ENCODE measurements at places on chromosomes 11 and 22. TPM values are rescaled to one million over a fixed set of nuclear protein-coding genes. Genes with fewer than 3 reads are reported as not detected.

DNA sequence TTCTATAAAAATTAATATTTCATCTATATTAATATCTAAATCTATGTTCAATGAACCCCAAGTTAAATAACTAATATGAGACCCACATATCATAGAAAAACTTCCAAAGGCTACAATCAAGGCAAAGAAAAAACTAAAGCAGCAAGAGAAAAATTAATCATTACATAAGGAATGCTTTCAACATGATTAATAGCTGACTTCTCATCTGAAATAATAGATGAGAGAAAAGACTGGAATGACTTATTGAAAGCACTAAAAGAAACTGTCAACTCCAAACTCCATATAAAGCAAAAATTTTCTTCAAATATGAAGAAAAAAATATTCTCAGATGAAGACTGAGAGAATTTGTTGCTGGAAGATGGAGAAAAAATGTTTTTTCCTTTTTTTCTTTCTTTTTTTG, 13.0 kb downstream of the TRIM5 start:
- DNase-seq: no peak

GRCh38 chr22:45928726-45929368, 48.1 kb downstream of the WNT7B start:
- DNase-seq: no peak

- DNase-seq: peak; percentile 66
Measured at GRCh38 chr22:37618072-37618656, 9.5 kb downstream of the GGA1 start.

ISX gene
- total RNA-seq: not detected

GRCh38 chr22:21738966-21739365, 3.4 kb upstream of the YPEL1 start:
- DNase-seq: no peak

GRCh38 chr11:121931748-121932352, 184.2 kb downstream of the BLID start:
- DNase-seq: no peak

DNA sequence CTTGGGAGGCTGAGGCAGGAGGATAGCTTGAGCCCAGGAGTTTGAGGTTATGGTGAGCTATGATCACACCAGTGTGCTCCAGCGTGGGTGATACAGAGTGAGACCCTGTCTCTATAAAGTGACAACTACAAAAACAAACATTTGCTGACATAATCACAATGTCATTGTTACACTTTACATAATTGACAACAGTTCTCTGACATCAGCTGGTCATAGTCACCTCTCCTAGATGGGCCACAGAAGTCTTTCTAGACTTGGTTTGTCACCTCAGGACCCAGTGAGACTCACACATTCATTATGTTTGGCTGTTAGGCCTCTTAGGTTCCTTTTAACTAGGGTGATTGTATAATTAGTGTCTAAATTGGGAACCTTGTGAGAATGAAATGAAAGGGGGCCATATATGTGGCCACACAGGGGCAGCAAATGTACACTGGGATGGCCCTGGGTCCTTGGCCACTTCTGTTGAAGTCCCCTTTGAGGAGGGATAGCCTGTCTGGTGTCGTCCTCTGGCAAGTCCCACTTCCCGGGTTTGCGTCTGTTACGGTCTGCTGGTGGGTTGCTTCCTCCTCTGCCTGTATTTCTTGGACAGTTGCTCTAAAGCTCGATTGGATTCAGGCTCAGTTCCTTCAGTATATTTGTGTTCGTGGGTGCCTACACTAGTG, 5.8 kb upstream of the PPIL2 start:
- DNase-seq: peak; percentile 76

- DNase-seq: no peak
Measured at GRCh38 chr22:35862697-35863096, 145.0 kb downstream of the APOL5 start.

GRCh38 chr11:13134066-13134465, 125.0 kb downstream of the RASSF10 start:
- DNase-seq: peak; percentile 37

GRCh38 chr11:70872955-70873735, 379.2 kb downstream of the SHANK2 start:
- no peak for DNase-seq

KCNK4 gene
- total RNA-seq: 0.29 TPM

DNA sequence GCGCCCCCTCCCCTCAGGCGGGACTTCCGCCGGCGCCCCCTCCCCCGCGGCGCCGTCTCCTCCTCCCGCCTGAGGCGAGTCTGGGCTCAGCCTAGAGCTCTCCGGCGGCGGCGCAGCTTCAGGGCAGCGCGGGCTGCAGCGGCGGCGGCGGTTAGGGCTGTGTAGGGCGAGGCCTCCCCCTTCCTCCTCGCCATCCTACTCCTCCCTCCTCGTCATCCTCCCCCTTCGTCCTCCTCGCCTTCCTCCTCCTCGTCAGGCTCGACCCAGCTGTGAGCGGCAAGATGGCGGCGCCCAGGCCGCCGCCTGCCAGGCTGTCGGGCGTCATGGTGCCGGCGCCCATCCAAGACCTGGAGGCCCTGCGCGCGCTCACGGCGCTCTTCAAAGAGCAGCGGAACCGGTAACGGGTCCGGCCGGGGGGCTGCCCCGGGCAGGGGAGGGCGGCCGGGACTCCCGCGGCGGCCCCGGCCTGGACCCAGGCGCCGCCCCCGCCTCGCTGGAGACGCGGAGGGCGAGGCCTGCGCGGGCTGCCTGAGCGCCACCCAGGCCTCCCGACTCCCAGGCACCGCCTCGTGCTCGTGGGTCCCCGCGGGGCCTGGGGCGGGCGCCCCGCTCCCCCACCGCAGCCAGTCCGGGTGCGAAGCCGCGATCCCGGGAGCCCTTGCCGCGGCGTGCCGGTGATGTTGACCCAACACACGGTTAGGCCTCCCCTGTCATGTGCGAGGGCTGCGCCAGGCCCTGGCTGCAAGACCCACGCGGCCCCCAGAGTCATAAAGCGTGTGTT, at the start of gene ATXN10:
Gene ATXN10 (plus strand): TSS at position 52 of the 781 bp plus-strand sequence. CDS start 230 bp downstream, at position 282.
- peak; percentile 93 for DNase-seq

DNA sequence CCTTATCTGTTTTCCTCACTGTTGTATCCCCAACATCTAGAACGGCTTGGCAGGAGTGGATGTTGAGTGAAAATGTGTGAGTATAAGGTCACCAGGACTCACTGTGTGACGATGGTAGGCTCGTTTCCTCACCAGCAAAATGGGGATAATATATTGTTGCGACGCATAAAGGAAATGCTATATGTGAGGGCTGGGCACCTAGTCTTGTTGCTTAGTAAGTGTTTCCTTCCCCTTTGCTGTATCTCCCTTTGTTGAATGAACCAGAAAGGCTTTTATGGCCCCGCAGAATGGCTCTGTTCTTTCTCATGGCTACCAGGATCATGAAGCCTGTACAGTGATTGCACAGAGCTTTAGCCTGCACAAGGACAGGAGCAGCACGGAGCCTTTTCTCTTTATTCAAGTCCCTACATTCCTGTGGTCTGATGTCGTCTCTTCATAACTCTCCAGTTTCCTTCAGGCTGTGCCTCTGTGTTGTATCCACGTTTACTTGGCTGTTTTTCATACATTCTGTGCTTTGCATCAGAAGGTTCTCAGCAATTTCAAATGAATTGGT, 5.4 kb downstream of the TNRC6B start:
- DNase-seq: peak; percentile 44

DNA sequence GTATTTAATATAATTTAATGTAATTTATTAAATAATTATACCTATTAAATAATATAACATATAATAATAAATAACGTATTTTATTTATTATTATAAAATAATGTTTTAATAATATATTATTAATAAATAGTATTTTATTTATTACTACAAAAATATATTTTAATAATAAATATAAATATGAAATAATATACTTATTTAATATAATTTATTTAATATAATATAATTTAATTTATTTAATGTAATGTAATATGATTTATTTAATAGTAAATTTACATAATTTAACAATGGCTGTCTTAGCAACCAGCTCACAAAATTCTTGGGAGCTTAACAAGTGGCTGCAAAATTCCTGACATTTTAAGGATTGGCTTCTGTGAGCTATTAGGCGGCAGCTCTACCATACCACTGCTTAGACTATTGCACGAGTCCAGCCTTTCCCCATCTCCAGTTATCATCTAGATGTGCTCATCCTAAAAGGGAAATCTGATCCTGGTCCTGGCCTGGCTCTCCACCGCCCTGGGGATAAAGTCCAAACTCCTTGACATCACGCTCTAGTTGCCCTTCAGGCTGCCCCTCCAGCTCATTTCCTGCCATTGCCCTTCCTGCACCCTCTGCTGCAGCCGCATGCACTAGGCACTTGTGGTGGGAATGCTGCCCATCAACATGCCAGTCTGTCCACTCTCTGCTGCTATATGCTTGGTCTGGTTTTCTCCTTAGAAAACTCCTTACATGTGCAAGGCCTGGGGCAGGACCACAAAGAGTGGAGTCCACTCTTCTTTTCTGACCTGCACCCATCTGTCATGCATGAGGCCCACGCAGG, 9.8 kb downstream of the MMP20 start:
- no peak for DNase-seq

BIRC3 gene
- 1.8 TPM for total RNA-seq

- DNase-seq: no peak
Measured at GRCh38 chr11:21465203-21465602, 727.7 kb upstream of the ANO5 start.

All from osteoblast (primary cell).